CD8-positive, alpha-beta T cell (primary cell): ENCODE measurements at places on chromosomes 5 and 9.

DNA sequence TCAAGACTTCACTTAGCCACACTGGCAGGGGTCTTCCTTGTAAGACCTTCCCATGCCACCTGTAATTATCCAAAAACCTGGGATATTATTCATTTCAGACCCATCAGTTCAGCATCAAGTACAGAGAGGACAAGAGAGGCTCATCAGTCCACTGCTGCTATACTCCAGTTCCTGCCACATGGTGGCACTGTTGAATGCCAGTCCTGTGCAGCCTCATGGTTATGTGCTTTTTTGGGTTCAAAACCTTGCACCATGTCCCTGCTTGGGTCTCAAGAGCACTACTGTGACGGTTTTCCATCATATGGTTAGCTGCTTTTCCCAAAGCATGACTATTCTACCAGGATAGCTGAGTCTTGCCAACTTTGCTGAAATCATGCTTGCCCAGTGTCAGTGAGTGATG lies 8.5 kb downstream of the PTGS1 start:
- DNase-seq, result no peak

DNA sequence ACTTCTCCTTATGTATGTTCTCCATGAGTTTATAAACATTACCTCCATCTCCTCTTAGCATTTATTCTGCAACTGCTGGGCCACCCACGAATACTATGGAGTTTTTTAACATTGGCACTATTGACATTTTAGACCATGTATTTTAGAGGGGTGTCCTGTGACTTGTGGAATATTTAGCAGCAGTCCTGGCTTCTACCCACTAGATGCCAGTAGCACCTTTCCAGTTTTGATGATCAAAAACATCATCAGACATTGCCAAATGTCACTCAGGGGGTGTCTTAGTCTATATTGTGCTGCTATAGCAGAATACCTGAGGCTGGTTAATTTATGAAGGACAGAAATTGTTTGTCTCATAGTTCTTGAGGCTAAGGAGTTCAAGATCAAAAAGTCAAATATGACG lies 187.5 kb upstream of the RORB start:
- no peak for DNase-seq

- DNase-seq, result no peak
Measured at GRCh38 chr9:110846215-110846614, 177.6 kb downstream of the MUSK start.

DNA sequence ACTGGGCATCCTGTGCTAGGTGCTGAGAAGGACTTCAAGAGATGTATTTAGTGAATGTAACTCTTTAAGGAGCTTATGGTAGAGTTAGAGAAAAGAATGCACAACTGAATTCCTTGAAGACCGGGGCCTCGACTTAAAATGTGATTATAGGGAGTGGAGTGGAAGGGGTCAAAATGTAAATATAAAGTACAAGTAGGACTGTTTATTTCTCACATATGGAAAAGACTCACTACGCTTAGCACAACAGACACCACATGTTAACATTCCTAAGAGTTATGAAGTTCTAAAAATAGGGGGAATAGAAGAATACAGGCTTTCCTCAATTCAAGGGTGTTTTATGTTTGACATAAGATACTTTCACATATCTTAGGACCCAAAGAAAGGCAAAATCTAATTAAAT lies 117.8 kb upstream of the OSMR start:
- no peak for DNase-seq

DNA sequence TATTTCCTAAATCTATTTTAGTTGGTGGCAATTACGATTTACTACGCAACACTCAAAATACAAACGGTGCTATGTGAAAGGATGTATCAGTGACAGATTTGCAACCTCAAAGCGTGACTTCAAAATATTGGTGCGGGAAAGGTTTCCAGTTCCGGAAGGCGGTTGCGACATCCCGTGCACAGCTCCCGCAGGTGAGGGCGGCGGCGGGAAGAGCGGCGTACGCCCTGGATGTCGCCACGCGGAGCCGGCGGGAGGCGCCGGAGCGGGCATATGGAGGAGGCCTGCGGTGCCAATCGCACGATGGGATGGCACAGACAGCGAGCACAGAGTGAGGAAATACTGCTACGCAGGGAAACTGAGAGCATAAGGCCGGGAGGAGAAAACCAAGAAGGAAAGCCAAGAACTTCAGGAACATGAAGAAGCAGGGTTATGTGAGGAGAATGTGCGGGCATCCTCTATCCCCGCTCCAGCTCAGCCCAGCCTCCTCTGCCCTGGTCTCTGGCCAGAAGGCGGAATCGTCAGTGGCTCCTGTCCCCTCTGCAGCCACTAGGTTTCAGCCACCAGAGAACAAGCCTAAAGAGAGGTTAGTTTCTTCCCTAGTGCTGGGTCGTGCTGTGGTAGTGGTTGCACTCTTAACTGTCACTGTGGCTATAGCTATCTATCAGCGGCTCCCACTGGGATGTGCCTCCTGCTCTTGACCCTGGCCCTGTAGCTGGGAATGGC lies 378.1 kb upstream of the TLE4 start:
- no peak for DNase-seq

GRCh38 chr9:131608493-131609037 lies 63.2 kb downstream of the PRRT1B start:
- DNase-seq, result no peak

DNA sequence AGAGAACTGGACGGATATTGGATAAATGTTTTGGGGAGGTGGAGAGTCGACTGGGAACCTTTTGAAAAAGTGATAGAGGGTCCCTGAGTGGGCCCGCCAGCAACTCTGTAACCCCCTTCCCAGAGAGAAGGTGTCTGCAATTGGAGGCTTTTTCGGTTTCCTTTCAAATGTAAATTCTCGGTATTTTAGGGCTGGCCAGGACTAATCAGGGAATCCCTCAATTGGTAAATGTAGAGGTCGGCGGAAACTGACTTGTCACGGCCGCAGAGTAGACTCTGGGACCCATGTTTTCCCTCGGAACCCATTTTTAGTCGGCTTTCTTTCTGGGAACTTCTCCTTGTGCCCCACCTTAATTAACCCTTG lies 524 bp downstream of the CCNB1 start:
- DNase-seq, result no peak

GRCh38 chr5:149518620-149519019 lies 32.6 kb downstream of the CSNK1A1 start:
- DNase-seq, result no peak

DNA sequence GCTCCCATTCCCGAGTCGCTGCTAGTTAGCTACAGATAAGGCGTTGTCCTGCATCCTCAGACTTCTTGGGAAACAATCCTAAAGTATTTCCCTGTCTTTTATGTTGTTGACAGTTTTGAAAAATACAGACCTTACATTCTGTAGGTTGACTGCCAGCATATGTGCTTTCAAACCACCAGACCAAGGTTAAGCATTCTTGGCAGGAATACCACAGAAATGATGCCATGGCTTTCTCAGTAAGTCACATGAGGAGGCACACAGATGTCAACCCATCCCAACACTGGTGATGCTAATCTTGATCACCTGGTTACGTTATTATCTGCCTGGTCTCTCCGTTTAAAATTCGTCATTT lies 871 bp downstream of the GLE1 start:
- no peak for DNase-seq

DNA sequence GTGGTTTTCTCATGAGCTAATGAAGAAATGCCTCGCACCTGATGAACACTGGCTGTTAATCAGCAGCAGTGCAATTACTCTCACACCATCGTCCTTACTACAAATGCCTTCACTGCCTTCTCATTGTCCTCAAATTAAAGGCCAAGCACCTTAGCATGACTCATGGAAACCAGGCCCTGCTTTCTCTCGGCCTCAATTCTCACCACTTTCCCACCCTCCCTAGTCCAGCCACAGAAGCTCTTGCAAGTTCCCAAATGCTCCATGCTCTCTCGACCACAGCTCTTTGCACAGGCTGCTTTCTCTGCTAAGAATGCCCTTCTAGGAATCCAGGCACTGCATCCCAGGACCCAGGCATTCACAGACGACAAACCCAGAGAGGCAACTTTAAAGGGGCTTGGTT lies 94.6 kb upstream of the KLF4 start:
- no peak for DNase-seq

- no peak for DNase-seq
Measured at GRCh38 chr5:9781275-9781674, 151.1 kb upstream of the TAS2R1 start.

- no peak for DNase-seq
Measured at GRCh38 chr9:115134941-115135340, 17.0 kb upstream of the TNC start.

DNA sequence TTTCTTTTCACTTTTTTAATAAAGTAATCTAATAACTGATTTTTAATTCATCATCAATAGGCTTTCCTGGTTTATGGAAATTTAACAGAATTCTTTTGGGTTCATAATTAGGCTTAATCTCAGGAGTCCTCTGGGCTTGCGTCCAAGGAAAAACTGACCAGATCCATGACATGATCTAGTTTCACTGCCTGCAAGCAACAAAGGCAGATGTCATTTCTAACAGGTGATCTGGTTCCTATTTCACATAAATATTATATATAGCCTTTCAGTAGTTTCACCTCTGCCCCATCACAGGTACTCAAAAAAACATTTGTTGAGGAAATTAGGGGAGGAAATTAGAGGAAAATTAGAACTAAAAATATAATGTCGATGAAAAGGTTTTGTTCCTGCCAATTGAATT lies 126.4 kb downstream of the FBXL17 start:
- no peak for DNase-seq

GRCh38 chr9:34463098-34463900 lies 4.7 kb downstream of the DNAI1 start:
- DNase-seq, result no peak

DNA sequence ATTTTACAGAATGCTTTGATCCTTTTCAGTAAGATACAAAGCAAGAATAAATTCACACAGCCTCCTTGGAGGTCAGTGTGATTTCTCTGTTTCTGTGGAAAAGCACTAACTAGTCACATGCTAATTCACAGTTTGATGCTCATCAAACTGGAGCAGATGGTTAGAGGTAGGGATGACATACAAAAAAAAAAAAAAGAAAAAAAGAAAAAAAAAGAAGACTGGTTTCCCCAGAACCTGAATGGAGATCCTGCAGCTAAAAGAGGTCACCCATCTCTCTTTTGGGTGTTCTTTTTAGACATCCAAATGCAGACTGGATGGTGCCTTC lies 123.7 kb upstream of the ANKRD55 start:
- no peak for DNase-seq

DNA sequence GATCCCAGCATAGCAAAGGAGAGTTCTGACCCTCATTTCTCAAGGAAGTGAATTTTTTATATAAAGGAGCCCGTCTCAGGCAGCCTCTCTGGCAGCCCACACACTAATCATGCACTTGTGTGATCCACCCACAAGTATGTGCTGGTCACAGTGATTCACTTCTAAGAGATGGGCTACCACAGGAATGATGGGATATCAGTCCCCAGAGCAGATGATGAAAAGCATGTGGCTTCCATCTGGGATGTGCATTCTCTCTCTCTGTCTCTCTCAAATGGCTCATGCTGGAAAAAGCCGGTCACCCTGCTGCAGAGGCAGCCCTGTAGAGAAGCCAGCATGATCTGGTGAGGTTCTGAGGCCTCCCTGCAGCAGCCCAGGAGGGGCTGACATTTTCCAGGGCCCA lies 74.2 kb upstream of the ADCY2 start:
- DNase-seq, result no peak

DNA sequence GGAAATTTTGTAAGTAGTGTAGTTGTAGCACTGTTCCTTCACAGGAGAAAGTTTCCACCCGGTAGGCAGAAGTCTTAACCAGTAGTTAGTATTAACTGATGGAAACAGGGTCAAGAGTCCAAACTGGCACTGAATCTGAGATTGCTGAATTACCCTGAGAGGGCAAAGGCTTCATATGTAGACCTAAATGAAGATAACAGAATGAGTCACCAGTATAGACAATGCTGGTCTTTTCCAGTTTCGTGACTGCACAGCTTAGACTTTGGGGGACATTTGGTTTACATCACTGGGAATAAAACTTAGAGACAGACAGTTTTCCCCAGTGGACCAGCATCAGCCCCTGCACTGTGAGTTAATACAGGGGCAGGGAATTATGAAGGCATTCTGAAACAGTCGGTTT lies 60.5 kb downstream of the PCSK5 start:
- no peak for DNase-seq

- no peak for DNase-seq
Measured at GRCh38 chr5:90865180-90865579, 306.6 kb downstream of the ADGRV1 start.

DNA sequence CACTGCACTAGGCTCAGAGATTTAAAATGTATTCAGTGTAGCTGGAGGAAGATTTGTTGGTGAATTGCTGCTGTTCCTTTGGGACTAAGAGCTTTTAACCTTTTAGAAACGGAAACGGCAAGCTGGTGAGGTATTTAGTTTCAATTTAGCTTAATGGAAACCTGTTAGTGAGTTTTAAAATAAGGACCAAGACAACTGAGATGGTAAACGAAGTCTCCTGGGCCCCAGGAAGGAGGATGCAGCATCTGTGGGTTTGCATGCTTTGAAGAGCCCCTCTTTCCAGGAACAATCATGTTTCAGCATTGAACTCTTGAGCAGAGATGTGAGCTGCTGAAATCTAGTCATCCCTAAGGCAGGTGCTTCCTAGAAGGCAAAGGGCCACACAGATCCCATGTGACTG lies 16.5 kb downstream of the DNAI1 start:
- DNase-seq, result no peak

DNA sequence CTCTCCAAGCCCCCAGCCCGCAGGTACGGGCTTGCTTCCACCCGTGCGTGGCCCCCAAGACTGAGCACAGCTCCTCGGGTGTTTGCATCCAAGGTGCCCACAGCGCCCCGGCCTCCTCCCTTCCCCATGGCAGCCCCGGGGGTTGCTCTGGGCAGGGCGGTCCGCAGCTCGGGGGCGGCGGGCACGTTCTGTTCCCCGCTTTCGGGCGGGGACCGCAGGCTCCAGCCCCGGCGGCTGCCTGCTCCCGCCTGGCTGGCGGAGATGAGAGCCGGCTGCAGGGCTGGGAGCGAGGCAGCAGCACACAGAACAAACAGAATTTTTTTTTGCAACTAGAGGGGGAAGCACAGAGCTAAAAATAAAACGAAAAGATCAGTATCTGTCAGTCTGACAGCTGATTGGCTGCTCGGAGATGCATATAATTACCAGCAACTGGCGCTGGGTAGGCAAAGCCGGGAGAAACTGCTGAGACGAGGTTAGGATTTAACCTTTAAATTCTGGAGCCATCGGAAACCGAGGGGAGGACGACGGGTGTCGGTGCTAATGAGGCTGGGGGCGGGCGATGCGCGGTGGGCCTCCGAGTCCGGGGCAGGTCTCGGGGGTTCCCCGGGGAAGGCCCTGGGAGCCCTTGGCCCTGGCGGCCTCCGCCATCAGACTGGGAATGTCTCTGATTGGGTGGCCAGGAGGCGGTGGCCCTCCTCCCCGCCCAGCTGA lies 142.7 kb upstream of the IER5L start:
- DNase-seq, result peak; percentile 53

GRCh38 chr5:107853696-107854095 lies 183.0 kb upstream of the EFNA5 start:
- DNase-seq, result no peak

GRCh38 chr5:171032435-171032973 lies 170.7 kb downstream of the RANBP17 start:
- no peak for DNase-seq

- DNase-seq, result no peak
Measured at GRCh38 chr9:125803526-125803925, 56.4 kb downstream of the PBX3 start.

GRCh38 chr9:133129001-133129795 lies 8.2 kb upstream of the RALGDS start:
- DNase-seq, result peak; percentile 76

- no peak for DNase-seq
Measured at GRCh38 chr9:107827304-107827703, 337.7 kb upstream of the KLF4 start.
